ENCODE measurements at places on chromosomes 6 and 20.

- no peak for DNase-seq
These were observed 3.9 kb downstream of the ZMYND8 start for GRCh38 chr20:47352332-47353238.

GRCh38 chr6:44381739-44382138, 5.8 kb upstream of the CDC5L start:
- no peak for DNase-seq

DNA sequence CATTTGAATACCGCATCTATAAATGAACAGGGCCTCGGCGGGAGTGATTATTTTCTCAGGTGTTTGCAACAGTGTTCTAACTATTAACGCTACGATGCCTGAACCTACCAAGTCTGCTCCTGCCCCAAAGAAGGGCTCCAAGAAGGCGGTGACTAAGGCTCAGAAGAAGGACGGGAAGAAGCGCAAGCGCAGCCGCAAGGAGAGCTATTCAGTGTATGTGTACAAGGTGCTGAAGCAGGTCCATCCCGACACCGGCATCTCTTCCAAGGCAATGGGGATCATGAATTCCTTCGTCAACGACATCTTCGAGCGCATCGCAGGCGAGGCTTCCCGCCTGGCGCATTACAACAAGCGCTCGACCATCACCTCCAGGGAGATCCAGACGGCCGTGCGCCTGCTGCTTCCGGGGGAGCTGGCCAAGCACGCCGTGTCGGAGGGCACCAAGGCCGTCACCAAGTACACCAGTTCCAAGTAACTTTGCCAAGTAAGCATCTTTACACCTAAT, 70.9 kb downstream of the HFE start:
- DNase-seq = no peak

DNA sequence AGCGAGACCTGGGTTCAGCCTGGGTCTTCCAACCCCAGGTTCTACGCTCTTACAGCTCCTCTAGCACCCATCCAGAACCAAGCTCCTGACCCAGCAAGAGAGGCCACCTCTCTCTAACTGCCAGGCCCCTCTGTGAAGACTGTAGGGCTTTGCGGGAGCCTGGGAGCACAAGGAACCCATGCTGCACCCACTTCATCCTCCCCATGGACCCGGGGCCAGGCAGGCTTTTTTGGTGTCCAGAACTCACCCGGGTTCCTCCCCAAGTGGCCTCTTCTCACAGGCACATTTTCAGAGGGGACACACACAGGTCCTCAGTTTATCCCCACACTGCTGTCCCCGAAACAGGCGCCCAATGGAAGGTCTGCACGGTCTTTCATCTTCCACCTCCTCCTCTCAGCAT, 145.9 kb downstream of the SYNDIG1 start:
- DNase-seq = no peak

DNA sequence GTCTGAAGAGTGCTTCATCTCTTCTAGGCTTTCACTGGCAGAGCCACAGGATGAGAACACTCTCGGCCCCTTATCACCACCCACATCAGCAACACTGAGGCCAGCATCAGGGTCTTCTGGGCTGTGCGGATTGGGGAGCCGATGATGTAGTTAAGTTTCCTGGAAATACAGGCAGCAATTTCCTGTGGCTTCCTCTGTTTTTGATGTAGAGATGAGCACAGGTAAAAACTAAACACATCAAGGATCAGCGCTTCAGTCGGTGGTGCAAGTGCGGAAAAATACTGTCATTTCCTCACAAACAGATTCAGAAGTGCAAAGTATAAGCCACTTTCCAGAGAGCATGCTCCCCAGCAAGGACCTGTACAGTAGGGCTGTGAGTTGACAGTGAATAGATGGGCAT, 62.6 kb downstream of the BACH2 start:
- DNase-seq = no peak

- DNase-seq = no peak
These were observed 114.6 kb downstream of the PAX1 start for GRCh38 chr20:21820045-21820444.

DNA sequence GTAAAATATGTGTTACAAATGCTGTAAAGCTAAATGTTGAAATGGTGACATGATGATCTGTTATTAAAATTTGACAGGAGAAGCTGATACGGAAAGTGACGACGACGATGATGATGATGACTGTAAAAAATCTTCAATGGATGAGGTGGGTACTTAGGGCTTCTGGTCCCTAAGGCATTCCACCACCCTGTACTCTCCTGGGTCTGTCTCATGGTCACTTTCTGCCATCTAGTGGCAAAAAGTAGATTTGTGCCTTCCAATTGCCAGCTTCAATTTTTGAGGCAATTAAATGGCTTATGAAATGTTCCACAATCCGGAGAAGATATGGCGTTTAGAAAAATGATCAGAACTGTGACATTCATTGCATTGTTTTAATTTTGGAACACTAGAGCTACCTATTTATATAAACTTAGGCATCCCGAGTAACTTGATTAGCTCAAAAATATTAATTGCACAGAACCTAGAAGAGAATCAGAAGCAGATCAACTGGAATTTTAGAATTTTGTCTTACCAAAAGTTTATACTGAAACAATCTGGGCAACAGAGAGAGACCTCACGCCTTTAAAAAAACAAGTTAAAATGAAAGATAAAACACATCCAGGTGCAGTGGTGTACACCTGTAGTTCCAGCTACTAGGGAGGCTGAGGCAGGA, 346.5 kb upstream of the PLCB4 start:
- DNase-seq = peak; percentile 70

DNA sequence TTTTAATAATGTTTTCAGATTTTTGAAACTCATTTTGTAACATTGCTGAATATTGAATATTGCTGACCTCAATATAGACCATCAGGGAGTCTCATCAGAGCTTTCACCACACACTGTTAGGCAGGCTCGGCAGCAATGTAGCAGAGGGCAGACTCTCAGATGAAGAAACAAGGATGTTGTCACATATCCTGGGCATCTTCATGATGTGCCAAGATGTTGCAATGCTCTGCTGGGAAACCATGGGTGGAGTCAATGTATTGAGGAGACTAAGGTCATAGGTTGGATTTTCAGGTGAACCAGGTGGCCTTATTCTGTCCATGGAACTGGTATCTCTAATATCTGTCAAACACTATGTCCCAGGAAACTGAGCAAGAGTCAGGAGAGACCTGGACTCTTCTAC, 27.3 kb downstream of the NR2E1 start:
- DNase-seq = no peak

- no peak for DNase-seq
These were observed 38.0 kb upstream of the ECHDC1 start for GRCh38 chr6:127381384-127381783.

DNA sequence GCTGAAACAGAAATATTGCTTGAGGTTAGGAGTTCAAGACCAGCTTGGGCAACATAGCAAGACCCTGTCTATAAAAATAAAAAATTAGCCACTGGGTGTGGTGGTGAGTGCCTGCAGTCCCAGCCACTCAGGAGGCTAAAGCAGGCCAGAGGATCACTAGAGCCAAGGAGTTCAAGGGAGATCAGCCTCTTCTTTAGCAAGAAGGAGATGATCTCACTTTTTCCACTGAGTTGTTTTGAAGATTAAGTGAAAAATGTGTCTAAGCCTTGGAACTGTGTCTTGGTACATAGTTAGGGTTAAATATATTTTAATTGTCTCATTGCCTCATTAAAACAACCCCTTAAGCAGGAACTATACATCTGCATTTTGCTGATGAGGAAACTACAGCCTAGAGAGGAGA, 279.0 kb upstream of the ZFP64 start:
- no peak for DNase-seq

Measured in NCI-H1436 (cell line).